ENCODE measurements at places on chromosomes 11 and 22. TPM values are rescaled to one million over a fixed set of nuclear protein-coding genes. Genes with fewer than 3 reads are reported as not detected.

DRD2 gene
- total RNA-seq, result 1.2 TPM

CASP5 gene
- not detected for total RNA-seq

OR52I2 gene
- not detected for total RNA-seq

GRCh38 chr11:8002676-8003075 is 15.5 kb downstream of the EIF3F start:
- no peak for DNase-seq

- no peak for DNase-seq
These were observed 113.7 kb downstream of the FEZ1 start for GRCh38 chr11:125382314-125382791.

DNA sequence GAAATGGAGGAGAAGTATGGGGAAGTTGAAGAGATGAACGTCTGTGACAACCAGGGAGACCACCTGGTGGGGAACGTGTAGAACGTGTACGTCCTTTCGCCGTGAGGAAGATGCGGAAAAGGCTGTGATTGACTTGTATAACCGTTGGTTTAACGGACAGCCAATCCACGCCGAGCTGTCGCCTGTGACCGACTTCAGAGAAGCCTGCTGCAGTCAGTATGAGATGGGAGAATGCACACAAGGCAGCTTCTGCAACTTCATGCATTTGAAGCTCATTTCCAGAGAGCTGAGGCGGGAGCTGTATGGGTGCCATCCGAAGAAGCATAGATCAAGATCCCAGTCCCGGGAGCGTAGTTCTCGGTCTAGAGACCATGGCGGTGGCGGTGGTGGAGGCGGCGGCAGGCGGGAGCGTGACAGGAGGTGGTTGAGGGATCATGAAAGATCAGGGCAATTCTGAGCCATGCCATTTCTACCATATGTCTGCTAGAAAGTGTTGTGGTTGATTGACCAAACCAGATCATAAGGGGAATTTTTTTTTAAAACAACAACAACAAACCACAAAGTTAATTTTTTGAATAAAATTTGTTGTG is 36.8 kb upstream of the PHOX2A start:
- no peak for DNase-seq

GRCh38 chr22:43365715-43366440 is 22.7 kb upstream of the SCUBE1 start:
- DNase-seq, result no peak

- DNase-seq, result no peak
These were observed 11.7 kb upstream of the FOLR2 start for GRCh38 chr11:72204886-72205285.

DNA sequence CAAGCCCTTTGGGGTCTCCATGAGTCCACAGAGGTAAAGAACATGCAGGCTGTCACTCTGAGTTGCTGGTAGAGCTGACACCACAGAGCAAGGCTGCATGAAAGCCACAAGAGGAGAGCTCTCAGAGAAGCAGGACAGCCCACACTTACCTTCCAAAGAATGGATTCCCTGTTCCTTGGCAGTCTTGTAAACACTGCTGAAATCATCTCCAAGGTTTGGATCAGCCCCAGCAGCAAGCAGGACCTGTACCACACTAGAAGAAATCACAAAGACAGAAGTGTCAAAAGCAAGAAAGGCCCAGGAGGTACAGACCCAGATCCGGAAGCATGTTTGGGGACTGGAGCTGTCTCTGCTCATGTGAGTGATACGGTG is 54.2 kb downstream of the CLPB start:
- DNase-seq, result no peak

DNA sequence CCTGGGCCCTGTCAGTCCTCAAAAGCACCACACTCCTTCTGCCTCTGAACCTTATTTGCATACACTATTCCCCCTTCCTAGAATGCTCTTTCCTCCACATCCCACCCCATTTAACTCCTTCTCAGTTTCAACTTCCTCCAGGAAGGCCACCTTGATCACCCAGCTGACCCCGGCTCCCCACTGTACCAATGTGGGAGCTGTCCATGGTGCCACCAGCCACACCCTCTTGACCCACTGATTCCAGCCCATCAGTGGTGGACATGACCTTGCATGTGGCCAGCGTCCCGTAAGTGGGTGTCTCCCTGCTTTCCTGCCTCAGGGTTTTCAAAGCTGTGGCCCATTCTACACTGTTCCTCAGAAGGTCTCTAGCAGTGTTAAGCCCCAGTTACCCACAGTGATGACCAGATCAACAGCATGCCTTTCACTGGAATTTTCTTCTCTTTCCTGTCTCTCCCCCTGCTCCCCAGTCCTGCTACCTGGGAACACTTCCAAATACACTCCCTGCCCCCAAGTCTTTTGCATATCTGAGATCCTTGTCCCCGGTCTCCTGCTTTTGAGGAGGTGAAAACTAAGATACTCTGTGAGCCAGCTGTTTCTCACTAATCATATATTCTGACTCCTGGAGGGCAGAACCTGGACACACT is 346.6 kb downstream of the MN1 start:
- no peak for DNase-seq

DNA sequence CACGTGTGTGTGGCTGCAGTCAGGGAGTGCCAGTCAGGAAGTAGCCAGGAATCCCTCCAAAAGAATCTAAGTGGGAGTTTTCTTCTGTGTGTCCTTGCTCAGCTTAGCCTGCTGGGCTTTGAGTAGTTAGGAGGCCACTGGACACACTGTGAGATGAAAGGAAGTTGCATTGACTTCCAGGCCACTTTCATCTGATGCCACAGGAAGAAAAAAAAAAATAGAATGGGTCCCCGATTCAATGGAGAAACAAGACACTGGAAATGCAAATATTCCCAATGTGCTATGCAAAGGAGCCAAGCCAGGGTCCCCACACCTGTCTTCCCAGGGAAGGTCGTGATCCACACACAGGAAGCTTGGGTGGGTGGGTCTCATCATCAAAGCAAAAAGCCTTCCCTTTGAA is 95.6 kb upstream of the E2F8 start:
- no peak for DNase-seq

DNA sequence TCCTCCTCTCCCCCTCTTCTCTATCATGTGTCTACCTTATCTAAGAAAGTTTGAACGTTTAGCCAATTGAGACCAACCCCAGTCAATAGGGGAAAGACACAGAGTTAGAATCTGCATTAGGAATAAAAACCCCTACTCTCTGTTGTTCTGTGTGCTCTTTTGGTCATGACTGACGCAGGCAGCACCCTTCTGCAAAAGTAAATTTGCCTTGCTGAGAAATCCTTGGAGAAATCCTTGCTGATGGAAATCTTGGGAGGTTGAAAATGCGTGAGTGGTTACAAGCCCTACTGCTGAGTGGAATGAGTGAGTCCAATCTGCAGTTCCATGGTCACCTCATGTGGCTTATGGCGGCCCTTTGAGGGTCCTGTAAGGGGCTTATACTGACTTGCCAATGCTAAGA is 145.2 kb downstream of the AASDHPPT start:
- DNase-seq, result no peak

- peak; percentile 43 for DNase-seq
These were observed 134.3 kb upstream of the C11orf58 start for GRCh38 chr11:16603890-16604793.

GRCh38 chr11:61106894-61107470 is 4.7 kb downstream of the CD5 start:
- no peak for DNase-seq

- DNase-seq, result no peak
These were observed 4.0 kb downstream of the YPEL4 start for GRCh38 chr11:57645689-57646085.

DNA sequence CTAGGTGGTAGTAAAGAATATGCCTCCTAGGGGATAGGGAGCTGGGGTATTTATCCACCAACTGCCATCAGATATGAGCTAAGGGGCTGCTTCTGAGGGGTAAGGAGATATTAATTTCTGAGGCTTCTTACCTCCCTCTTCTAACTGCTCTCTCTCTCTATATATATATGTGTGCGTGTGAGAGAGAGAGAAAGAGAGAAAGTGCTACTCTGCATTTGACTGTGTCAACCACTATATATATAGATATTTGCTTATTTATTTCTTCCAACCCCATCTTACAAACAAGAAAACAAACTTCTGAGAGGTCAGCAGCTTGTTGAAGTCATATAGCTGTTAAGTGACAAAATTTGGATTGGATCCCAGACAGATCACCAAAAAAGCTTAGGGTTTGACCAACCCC is 5.9 kb upstream of the HEPACAM start:
- no peak for DNase-seq

DNA sequence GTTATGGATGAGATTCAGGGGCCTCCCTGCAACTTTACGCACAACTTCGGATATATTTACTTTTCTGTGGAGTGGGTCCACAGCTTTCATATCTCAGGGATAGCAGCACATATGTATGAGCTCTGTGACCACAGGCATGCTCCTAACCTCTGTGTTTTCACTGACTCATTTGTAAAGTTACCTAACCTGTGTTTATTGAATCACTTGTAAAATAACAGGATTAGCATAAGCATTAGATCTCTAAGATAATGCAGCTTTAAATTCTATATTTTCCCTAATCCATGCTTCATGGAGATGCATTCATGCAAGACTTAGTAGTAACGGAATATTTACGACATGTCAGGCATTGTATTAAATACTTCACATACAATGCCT is 47.9 kb upstream of the DDI1 start:
- DNase-seq, result no peak

- DNase-seq, result no peak
These were observed 51.7 kb downstream of the HSD17B12 start for GRCh38 chr11:43732225-43732624.

- DNase-seq, result no peak
These were observed 7.1 kb downstream of the LRRC32 start for GRCh38 chr11:76663486-76663810.

Measured in A673 (cell line).